ENCODE measurements at places on chromosomes 2 and 18. TPM values are rescaled to one million over a fixed set of nuclear protein-coding genes. Genes with fewer than 3 reads are reported as not detected.

Gene RFTN2
- total RNA-seq, result not detected

Gene PCARE
- not detected for total RNA-seq

GRCh38 chr2:78749638-78750037 is 275.9 kb upstream of the REG3G start:
- DNase-seq, result no peak

- no peak for DNase-seq
Observed at GRCh38 chr2:206255003-206255402, 19.5 kb upstream of the ZDBF2 start.

DNA sequence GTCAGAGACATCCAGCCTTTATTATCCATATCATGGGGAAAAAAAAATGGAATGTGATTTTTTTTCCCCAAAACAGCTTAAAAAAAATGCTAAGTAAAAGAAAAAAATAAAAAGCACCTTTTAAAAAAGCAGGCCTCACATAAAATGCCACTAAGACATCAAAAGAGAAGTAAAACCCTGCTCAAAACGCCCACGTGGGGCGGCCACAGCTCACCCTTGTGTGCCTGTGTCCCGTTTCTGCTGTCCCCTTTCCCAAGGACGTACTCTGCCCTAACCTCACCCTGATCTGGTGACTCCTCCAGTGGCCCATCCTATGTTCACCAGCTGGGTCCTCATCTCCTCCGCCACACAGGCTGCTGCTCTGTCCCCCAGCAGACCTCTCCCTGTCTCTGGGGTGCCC is 125.4 kb downstream of the NEDD4L start:
- DNase-seq, result no peak

All from epithelial cell of proximal tubule (primary cell).